Karpas-422 (cell line): ENCODE measurements at places on chromosomes 5 and 9.

GRCh38 chr5:61370506-61370905 is 38.4 kb downstream of the ZSWIM6 start:
- peak; percentile 23 for DNase-seq

DNA sequence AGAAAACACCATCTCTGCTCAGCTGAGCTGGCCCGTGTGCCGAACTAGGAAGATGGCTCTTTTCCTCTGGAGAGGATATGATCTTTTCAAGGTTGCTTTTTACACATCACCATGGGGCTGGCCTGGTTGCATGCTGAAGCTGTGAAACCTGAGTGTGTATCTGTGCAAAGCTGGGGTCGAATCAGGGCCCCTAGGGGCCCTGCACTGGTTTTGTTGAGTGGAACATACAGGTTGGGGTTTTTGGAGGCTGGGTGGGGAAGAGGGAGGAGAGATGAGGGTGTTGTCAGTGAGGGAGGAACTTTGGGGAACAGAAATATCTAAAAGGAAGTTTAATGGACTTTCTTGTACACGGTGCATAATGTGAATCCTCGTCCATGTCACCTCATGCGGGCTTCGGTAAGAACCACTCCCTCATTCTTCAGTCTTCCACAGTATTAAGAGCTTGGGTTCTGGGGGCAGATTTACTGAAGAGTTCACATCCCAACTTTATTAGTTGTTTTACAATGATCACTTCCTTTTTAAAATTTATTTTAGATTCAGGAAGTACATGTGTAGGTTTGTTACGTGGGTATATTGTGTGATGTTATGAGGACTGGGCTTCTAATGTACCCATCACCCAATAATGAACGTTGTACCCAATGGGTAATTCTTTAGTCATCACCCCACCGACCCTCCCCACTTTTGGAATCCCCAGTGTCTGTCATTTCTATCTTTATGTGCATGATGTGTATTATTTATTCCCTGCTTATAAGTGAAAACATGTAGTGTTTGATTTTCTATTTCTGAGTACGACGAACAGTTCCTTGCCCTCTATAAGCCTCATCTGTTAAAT is 238.2 kb downstream of the NR3C1 start:
- peak; percentile 94 for DNase-seq

GRCh38 chr5:139027150-139027549 is 152.0 kb upstream of the LRRTM2 start:
- no peak for DNase-seq

GRCh38 chr5:73031839-73032238 is 76.0 kb downstream of the FCHO2 start:
- DNase-seq = no peak

DNA sequence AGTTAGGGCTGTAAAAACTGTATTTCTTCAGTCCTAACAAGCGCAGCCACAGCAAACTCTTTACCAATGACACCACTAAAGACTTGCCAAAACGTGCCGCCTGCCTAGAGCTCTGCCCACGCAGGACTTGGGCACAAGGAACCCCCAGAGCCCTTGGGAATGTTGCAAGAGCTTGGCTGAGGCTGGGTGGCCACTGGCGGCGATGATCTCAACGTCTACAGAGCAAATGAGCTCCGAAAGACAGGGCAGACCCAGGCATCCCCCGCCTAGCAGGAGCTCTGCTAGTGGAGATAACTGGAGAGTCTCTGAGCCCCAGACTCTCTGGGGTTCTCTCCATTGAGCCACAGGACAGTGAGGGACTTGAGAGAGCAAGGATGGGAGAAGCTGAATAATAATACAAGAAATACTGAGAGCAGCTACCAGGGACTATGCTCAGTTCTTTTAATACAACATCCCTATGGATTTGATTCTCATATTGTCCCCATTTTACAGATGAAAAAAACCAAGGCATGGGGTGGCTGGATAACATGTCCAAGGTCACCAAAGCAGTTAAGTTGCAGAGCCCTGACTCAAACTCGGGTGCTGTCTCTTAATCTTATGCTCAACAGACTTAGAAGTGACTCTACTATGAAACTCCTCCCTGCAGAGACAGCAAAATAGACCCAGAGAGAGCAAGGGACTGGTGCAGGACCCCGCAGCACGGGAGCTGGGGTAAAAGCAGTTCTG is 32.5 kb downstream of the SHB start:
- no peak for DNase-seq

- no peak for DNase-seq
Measured at GRCh38 chr9:81239388-81239787, 450.0 kb downstream of the TLE1 start.

- DNase-seq = no peak
Measured at GRCh38 chr9:108270561-108270960, 585.2 kb downstream of the ACTL7B start.

- DNase-seq = no peak
Measured at GRCh38 chr5:100683881-100684280, 148.7 kb downstream of the FAM174A start.

GRCh38 chr5:36657563-36657995 is 51.2 kb downstream of the SLC1A3 start:
- DNase-seq = no peak

GRCh38 chr5:92916036-92916435 is 665.0 kb downstream of the NR2F1-AS1 start:
- no peak for DNase-seq

DNA sequence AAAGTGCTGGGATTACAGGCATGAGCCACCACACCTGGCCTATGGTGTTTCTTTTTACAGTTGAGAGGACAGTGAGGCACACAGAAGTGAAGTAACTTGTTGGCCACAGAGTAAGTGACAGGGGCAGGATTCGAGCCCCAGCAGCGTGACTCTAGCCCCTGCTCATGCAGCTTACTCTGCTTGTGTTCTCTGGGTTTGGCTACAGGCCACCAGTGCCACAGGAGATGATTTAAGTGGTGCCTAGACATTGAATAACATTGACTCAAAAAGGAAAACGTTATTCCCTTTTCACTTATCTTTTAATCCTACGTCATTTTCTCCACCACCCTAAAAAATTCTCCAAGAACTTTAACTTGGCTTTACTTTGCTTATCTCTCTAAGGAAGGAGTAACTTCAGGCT is 61.4 kb downstream of the SNX24 start:
- DNase-seq = no peak

DNA sequence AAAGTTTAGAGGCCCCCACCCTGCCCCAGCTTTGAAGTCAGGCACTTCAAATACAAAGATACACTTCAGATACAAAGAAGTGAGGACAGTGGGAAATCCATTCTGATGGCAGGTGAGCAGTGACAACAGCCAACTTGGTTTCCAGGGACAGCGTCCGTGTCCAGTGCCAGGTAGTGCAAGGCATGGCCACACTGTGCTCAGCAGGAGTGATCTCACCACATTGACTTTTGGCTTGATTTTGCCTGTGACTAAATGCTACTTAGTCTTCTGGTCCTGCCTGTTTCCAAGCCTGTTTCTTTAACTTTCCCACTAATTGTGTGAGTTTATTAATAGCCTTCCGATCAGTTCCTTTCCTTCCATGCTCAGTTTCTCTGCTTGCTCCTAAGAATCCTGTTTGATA is 72.6 kb upstream of the PALM2AKAP2 start:
- no peak for DNase-seq

DNA sequence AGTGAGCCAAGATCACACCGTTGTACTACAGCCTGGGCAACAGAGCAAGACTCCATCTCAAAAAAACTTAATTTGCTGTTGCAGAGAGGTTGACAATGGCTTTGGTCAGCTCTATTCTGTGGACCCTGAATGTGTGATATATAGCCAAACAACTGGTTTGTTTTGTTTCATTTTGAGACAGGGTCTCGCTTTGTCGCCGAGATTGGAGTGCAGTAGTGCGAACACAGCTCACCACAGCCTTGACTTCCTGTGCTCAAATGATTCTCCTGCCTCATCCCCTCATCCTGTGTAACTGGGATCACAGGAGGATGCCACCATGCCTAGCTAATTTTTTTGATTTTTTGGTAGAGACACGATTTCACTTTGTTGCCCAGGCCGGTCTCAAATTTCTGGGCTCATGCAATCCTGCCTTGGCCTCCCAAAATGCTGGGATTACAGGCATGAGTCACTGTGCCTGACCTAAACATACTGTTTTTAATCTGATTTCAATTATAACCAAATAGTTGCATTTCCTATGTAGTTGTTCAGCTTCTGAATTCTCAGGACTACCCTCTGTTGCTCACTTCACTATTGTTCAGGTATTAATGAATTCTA is 9.8 kb downstream of the RNF183 start:
- DNase-seq = no peak
